DMS53 (cell line): ENCODE measurements at places on chromosomes 7 and 10.
A peak's percentile ranks its signal among the peaks of the same experiment; 100 is the strongest.

DNA sequence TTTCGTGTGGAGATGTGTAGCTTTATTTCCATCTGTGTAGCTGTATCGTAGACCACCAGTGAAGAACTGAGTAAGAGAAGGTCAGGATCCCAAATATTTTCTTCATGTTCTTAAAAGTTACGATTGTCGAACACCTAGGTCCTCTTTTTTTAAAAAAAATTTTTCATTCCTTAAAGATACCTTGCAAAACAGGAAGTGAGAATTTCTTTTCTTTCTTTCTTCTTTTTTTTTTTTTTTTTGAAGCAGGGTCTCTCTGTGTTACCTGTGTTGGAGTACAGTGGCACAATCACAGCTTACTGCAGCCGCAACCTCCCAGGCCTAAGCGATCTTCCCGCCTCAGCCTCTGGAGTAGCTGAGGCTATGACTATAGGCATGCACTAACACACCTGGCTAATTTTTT, 60.8 kb downstream of the PHTF2 start:
- DNase-seq = no peak

DNA sequence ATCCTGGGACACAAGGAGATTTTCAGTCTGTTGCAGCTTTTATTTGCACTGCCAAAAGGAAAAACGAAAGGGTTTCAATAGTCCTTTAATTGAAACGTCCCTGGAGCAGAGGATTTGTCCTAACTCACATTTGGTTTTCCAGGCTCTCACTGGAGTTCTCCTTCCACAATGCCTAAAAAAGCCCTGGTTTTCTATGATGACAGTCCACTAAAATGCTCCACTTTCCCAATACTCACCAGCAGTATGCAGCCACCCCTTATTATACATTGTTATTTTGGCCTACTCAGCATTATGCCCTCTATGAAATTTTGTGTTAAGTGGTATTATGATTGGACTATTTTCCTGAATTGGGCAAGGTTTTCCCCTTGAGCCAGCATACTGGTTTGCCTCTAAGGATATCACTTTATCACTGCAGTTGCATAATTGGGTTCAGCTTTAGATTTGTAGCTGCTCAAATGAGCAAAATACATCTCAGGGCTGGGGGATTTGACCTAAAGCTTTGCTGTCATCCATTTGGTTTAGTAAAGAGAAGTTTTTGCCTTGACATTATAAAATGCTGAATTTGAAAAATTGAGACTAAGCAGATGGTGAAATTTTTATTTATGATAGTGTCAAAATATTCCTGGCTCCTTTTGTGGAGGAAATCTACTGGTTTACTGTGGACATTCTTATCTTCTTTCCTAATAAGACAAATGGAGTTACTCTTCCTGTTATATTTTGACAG, 239.2 kb downstream of the RNLS start:
- DNase-seq = no peak

GRCh38 chr10:68406111-68406814, 814 bp downstream of the RUFY2 start:
- peak; percentile 72 for DNase-seq

- DNase-seq = peak; percentile 94
Observed at GRCh38 chr7:135512135-135512887, 2.4 kb upstream of the CNOT4 start.

DNA sequence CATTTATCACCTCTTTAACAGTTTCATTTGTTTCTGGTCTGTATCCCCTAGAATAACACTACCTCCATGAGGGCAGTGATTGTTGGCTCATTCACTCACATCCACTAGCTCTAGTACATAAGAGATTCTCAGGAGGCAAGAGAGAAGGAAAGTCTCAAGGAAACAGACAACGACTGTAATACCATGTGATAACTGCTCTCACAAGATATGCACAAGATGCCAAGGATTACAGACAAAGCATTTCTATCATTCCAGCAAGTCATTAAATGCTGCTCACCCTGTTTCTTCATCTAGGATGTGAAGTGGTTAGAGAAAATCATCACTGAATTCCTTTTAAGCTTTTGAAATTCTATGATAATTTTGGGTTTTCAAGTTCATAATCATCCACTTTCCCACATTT, 115.3 kb downstream of the HIBADH start:
- DNase-seq = no peak

DNA sequence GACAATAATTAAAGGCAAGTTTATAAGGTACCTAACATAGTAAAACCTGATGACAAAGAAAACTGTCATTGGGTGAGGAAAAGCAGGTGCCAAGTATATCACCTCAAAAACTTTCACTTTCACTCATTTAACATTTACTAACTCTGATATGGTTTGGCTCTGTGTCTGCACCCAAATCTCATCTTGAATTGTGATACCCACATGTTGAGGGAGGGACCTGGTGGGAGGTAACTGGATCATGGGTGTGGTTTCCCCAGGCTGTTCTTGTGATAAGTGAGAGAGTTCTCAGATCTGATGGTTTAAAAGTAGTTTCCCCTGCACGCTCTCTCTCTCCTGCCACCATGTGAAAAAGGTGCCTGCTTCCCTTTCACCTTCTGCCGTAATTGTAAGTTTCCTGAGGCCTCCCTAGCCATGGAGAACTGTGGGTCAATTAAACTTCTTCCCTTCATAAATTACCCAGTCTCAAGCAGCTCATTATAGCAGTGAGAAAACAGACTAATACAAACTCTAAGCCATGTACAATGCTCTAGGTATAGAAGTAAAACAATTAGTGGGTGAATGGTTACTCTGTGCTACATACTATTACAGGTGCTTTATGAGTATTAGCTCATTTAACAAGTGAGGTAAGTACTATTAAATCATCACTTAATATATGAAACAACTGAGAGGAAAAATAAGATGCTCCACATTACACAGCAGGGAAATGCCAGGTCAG, 199.0 kb downstream of the CHCHD3 start:
- DNase-seq = no peak

DNA sequence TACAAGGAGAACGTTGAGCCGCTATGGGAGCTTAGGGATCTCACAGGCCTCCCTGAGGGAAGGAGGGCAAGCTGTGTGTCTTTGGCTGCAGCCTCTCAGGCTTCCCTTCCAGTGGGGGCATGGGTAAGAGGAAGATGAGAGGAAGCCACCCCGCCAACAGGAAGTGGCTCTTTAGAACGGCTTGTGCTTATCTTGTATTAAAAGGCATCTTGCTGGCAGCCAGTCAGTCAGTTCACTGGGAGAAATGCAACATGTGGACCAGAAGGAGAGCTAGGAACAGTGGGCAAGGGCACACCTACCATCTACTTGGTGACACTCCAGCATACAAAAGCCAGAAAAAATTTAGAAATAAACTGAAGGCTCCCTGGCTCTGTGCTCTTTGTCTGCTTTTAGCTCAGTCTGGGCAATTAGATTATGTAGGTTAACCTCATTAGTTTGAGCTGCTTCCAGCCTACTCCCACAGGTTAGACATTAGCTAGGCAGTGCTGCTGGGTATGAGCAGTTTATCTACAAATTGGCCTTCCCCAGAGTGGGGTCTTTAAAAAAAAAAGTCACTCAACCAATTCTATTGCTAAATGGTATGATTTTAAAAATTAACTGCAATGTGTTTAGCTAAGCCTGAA, 595.9 kb downstream of the KCNMA1 start:
- no peak for DNase-seq

DNA sequence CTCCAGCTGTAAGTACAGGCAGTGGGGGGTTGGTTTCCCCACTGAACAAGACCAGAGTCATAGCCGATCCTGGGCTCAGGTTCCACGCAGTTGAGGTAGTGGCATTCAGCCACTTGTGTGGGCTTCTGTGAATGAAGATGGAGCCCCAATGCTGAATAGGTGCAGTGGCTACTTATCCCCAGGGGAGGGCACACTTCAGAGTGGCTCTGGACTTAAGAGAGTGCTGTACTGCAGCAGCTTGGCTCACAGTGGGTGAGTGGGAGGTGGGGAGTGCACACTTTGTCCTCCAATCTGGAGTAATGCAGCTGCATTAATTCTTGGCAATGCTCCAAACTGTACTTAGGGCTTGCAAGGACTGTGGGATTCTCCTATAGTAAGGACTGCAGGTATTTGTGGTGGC, 81.9 kb downstream of the BUB3 start:
- peak; percentile 33 for DNase-seq

- peak; percentile 6 for DNase-seq
Observed at GRCh38 chr10:100864978-100865377, 47.8 kb upstream of the SLF2 start.

DNA sequence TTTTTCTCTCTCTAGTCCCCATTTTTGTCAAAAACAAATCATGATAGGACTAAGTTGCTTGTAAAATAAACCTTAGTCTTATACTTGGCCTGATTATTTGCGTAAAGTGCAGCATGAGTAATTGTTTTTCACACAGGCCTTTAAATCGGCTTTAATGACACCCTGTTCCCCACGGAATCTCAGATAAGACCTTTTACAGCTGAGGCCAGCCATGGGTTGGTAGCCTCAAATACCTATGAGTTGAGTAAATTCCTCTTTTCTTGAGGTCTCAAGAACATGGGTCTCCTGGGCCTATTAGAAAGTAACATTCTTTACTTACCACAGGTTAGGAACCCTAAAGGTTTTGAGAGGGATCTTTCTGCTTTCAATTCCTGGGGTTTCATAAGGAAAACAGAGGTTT, 761.0 kb upstream of the PHF14 start:
- DNase-seq = no peak

- DNase-seq = no peak
Observed at GRCh38 chr7:100745184-100745583, 11.8 kb downstream of the ZAN start.

DNA sequence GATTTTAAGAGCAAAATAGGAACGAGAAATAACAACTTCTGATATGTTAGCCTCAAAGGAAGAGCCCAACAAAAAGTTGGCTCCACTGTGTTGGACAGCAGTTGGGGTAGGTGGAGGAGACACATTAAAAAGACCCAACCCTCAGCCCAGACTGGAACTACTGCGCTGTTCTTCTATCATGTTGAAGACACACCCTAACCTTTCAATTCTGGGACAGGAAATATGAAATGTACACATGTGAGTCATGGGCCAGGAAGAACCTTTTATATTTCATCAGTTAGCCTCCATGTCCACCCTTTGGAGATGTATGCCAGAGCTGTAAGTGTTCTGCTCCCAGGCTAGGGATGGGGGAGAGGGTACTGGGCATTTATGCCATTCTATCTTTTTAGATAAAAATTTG, 22.1 kb downstream of the CLDN12 start:
- DNase-seq = peak; percentile 81

DNA sequence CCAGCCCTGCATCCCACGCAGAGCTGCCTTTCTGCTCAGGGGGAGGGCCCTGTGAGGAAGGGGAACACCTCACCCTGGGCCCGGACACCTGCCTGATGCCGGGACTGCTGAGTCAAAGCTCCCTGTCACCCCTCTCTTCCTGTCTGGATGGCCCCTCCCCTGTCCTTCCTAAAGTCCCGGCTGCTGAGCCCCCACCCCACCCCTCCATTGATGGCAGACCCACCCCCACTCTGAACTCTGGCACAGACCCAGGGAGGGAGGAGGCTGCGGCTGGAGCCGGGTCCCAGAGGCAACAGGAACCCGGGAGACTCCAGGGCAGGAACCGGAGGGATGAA, 78.7 kb downstream of the ELFN1 start:
- DNase-seq = no peak

- DNase-seq = no peak
Observed at GRCh38 chr7:94417901-94418300, 23.2 kb downstream of the COL1A2 start.

- no peak for DNase-seq
Observed at GRCh38 chr10:111392910-111393309, 316.1 kb downstream of the ADRA2A start.

DNA sequence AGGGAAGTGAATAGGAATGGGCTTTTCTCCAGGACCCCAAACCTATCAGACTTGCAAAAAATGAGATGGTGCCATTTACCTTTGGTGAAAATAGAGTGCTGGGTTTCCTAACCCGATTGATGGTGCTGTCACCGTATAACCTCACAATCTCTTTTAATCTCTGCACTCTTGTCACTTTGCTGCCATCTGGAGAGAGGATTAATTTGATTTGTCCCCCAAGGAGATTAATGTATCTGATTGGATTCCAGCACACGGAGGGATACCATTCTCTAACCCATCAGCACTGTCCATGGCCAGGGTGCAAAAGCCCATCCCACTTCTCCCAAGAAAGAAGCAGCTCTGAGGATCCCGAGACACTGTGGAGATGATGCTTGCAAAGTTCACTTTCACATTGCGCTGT, 86.3 kb upstream of the NFE2L3 start:
- DNase-seq = no peak

DNA sequence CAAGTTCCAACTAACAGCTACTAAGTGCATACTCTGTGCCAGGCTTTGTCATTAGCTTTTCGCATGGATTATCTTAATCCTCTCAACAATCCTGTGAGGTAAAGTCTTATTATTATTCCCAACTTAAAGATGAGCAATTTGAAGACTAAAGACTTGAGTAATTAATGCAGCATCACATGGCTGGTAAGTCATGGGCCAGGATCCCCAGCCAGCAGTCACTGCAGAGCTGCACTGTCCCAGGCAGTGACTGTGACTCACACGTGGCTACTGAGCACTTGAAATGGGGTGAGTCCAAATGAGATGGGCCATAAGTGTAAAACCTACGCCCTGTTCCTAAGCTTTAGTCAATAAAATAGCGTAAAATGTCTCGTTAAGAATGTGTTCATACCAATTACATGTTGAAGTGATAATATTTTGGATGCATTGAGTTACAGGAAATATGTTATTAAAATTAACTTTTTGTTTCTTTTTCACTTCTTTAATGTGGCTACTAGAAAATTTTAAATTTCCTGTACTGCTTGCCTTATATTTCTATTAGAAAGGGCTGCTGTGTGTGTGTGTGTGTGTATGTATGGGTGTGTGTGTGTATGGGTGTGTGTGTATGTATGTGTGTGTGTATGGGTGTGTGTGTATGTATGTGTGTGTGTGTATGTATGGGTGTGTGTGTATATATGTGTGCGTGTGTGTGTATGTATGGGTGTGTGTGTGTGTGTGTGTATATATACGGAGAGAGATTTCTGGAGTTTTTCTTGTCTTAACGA, 756.3 kb downstream of the AUTS2 start:
- no peak for DNase-seq

- DNase-seq = no peak
Observed at GRCh38 chr7:157246052-157246451, 90.8 kb upstream of the DNAJB6 start.

GRCh38 chr7:158666401-158666800, 38.2 kb downstream of the NCAPG2 start:
- no peak for DNase-seq

GRCh38 chr7:10704653-10705052, 269.0 kb upstream of the PHF14 start:
- no peak for DNase-seq

DNA sequence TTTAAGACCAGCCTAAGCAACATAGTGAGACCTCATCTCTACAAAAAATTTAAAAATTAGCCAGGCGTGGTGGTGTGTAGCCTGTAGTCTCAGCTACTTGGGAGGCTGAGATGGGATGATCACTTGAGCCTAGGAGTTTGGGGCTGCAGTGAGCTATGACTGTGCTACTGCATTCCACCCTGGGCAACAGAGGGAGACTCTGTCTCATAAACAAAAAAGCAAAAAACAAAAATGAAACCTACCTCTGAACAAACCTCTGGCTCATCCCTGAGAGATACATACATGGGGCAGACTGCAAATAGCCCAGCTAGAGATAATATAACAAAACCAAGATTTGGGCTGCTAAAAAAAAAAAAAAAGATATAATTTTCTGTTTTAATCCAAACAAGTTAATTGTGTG, 19.5 kb downstream of the C10orf67 start:
- DNase-seq = no peak

- no peak for DNase-seq
Observed at GRCh38 chr7:118902600-118902999, 678.1 kb downstream of the ANKRD7 start.

- no peak for DNase-seq
Observed at GRCh38 chr10:13417459-13418126, 69.5 kb upstream of the SEPHS1 start.

- peak; percentile 13 for DNase-seq
Observed at GRCh38 chr7:156819733-156820295, 73.2 kb downstream of the LMBR1 start.
